ENCODE measurements at places on chromosomes 7 and 10.

GRCh38 chr10:75827587-75828021, 396.2 kb downstream of the LRMDA start:
- no peak for DNase-seq

GRCh38 chr7:46189255-46189790, 268.3 kb upstream of the IGFBP3 start:
- no peak for DNase-seq

- no peak for DNase-seq
These were observed 18.2 kb upstream of the HECTD2 start for GRCh38 chr10:91391920-91392319.

DNA sequence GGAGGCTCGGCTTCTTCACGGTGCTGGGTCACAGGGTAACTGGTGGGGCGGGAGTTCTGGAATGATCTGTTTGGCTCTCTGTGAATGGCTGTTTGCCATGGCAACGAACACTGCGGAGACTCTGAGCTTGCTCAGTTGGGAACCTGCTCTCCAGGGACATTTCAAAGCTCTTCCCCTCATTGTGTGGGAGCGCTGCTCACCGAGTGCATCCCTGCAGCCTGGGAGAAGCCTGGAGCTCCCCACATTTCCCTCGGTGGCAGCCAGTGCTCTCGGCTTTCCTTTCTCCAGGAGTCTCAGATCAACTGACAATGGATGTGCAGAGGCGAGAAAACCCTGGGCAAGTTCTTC, 57.6 kb upstream of the CACUL1 start:
- no peak for DNase-seq

DNA sequence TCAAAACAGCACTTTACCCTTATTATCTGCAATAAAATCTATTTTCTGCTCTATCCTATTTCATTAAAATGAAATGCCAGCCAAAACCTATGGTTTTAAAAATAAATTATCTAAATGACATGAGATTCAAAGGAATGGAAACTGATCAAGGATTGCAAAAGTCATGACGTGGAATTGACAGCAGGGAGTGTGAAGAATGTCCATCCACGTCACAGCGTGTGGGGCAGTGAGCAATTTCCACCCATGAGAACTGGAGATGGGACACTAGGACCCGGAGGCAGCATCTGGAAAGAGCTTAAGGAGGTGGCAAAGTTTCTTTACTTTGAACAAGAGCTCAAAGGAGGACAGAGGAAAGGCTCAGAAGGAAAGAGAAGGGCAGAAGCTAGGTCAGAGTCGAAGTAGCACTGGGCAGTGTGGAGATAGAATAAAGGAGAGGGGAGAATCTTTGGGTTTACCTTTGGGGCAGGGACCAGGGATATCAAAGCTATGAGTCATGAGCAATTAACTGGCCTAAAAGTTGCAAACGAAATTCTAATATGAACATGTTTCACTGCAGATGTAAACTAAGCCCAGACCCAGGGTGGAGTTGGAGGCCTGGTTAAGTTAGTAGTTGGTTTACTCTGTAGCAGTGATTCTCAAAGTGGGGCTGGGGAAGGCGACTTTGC, 24.9 kb upstream of the STK17A start:
- no peak for DNase-seq

DNA sequence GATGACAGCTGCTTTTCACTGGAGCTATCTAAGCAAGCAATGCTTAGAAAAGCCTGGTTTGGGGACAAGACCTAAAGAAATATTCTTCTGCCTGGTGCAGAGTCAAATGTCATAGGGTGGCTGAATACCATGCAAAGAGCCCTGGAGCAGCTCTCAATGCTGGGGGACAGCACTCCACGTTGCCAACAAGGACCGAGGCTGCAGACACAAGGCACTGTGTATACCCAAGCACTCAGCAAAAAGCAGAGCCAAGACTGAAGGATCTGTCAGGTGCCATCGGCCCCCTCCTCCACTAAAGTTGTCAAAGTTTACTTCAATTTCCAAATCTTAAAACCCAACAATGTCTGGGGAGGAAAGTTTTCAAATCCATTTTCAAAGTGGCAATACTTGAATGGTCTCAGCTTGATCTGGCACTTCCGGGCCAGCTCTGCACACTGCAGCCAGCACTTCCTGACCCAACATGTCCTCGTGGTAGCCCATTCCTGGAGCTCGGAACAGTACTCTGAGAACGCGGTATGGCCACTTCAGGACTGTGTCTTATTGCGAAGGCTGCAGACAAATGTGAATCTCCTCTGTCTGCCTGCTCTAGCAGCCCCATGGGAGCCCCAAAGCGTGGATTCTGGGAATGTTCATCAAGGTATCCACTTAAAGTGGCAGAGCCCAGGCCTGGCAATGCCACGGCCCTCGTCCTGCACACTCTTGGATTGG, 191.8 kb downstream of the TNS3 start:
- no peak for DNase-seq

GRCh38 chr7:128120116-128120515, 88.9 kb upstream of the LRRC4 start:
- no peak for DNase-seq

GRCh38 chr7:23164846-23165245, 17.0 kb upstream of the NUP42 start:
- DNase-seq = peak; percentile 56

GRCh38 chr10:79345241-79346011, 1.8 kb upstream of the PPIF start:
- DNase-seq = peak; percentile 68

DNA sequence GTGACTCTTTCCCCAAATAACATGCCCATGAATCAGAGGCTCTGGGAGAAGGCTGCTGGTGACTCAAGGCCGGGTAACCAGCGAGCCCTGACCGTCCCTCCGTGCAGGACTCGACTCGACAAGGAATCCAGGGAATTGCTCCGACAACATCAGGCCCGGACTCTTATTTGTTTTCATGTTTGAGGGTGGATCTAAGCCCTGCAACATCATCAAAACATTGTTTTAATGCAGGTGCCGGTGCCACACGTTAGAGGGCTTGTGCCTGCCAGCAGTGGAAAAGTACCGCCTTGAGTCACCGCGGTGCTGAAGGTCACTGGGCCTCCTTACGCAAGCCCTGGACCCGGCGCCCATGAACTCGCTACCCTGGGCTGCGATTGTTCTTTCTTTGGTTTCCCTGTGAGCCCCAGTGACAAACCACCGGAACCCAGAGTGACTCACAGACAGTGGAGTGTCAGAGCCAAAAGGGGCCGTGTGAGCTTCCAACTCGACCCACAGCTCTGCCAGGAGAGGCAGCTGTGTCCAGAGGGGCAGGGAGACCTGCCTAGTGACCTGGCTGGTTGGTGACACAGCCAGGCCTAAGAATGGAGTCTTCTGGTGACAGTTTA, 139.4 kb upstream of the SHH start:
- no peak for DNase-seq

- DNase-seq = no peak
These were observed 8.6 kb upstream of the CACUL1 start for GRCh38 chr10:118763202-118763988.

- DNase-seq = no peak
These were observed 3.7 kb downstream of the ZSWIM8 start for GRCh38 chr10:73788864-73789658.

DNA sequence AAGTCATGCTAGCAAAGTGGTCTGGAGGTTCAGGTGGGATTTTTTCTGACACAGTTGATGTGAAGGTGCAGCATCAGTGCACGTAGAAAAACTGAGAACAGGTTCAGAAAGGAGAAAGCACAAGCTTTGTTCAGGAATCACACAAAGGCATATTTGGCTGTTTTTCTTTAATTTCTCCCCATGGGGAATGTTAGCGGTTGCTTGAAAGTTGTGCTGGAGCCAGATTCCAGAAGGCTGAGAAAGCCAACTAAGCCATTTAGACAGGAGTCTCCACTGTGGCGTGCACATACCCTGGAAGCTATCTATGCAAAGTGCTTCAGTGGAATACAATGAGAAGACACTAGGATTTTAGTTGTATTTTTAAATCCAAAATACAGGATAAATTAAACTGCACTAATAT, 201.4 kb downstream of the PCLO start:
- no peak for DNase-seq

- no peak for DNase-seq
These were observed 3.0 kb downstream of the CLDN15 start for GRCh38 chr7:101234636-101235035.

DNA sequence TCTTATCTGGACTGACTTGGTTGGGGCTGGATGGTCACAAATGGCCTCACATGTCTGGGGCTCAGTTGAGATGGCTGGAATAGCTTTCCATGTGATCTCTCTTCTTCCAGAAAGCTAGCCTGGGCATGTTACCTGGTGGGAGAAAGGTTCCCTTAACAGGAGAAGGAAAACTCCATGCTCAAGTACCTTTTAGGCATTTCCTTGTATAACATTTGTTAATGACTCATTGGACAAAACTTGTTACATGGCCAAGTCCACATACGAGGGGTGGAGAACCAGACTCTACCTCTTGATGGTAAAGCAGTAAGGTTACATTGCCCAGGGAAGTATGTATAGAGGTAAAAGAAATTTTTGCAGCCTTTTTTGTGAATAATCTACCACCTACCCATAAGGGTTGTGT, 826.4 kb downstream of the LRMDA start:
- DNase-seq = no peak

DNA sequence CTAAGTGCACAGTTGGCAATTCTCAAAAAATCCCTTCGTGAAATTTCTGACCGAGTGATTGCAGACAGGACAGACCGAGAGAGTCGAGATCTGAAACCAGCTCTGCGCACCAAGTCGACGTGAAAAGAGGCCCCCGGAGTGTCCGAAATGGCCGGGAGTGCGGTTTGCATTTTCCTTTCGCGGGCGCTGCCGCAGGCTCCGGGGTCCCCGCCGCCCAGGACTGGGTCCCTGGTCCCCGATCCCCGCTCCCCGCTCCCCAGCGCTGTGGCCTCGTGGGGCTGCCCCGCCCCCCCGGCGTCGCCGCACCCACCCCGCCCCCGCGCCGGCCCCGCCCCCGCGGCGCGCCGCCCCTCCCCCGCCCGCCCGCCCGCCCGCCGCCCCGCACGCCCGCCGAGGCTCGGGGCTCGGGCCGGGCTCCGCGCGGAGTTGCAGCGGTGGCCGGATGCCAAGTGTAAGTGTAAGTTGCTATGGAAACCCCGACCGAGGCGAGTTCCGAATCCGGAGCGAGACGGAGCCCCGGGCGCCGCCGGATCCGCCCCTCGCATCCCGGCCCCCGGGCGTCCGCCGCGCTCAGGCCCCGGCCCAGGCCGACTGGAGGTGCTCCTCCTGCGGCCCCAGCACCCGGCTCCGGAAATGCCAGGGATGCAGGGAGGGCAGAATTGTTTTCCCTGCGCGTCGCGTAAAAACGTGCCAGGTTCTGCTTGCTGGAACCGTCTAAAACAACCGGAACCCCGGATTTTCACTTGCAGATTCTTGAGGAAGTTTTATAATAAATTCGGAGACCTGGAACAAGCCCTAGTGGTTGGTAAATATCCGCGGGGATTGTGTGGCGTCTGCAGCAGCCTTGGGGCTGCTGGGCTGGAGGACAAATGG, 4.6 kb downstream of the BMI1 start:
- peak; percentile 92 for DNase-seq

- DNase-seq = no peak
These were observed 102.1 kb upstream of the KCND2 start for GRCh38 chr7:120170834-120171233.

- no peak for DNase-seq
These were observed 30.1 kb downstream of the MKX start for GRCh38 chr10:27715505-27715904.

GRCh38 chr7:52088008-52088901, 771.6 kb upstream of the COBL start:
- DNase-seq = peak; percentile 1

DNA sequence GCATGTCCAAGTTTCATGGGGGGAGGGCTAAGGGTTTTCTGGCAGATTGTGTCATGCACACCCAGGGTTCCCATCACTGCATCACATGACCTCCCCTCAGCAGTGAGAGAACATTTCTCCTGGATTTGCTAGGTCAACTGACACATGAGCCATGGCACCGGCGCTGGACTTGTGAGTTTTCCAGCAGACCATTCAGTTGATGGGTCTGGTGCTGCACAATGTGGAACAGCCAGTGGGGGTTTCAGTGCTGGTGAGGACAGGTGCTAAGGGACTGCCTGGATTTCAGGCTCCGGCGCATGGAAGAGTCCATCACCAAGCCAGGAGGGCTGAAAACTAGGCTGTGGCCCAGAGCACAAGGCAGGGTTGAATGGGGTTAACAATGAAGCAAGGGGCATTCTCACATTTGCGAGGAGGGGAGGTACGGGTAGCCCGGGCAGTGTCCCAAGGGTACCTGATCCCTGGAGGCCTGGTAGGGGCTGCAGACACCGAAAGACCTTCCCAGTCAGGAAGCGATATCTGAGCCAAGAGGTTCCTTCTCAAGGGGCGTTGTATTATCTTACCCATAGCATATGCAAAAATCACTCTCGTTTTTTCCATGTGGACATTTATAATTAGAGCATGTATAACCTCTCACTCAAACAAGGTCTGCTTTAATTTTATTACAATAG, 203.0 kb downstream of the TNS3 start:
- DNase-seq = no peak

DNA sequence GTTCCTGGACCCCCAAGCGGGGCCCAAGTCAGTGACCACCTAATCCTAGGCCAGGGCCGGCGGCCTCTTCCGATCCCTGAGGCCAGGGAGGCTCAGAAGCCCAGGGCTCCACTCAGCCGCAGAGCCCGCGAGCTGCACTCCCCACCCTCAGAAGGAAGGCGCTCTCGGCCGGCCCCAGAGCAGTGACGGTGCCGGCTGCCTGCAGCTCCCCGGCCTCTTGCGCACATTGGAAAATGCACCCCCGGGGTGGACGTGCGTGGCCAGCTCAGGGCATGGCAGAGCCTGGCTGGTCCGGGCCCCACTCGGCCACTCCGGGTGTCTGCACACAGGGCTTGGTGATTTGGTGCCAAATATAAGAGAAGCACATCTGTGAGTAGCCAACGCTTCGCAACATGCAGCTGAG, 269.1 kb downstream of the PTPRN2 start:
- no peak for DNase-seq

- no peak for DNase-seq
These were observed 134.7 kb upstream of the AKR1E2 start for GRCh38 chr10:4691301-4691700.

DNA sequence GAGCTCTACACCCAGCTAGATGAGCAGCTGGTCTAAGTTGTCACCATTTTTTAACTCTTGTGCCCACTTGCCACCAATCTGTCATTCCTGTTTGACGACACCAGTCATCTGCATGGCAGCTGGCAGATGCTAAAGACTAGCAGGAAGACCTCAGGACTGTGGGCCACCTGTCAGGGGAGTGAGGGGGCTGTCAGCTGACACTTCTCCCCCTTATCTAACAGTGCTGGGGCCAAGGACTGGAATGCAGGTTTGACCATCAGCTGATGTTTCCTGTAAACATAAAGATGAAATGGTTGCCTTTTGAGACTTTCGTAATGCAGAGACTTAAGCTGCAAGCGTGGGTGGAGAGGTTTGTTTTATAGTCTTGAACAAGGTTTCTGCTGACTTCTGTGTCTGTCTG, 93.5 kb downstream of the WNT2 start:
- no peak for DNase-seq

GRCh38 chr10:110500515-110500905, 2.8 kb downstream of the DUSP5 start:
- peak; percentile 40 for DNase-seq

GRCh38 chr10:113454341-113455061, 98.4 kb upstream of the HABP2 start:
- peak; percentile 9 for DNase-seq
